NCI-H1694 (cell line): ENCODE measurements at places on chromosomes 16 and 17.

DNA sequence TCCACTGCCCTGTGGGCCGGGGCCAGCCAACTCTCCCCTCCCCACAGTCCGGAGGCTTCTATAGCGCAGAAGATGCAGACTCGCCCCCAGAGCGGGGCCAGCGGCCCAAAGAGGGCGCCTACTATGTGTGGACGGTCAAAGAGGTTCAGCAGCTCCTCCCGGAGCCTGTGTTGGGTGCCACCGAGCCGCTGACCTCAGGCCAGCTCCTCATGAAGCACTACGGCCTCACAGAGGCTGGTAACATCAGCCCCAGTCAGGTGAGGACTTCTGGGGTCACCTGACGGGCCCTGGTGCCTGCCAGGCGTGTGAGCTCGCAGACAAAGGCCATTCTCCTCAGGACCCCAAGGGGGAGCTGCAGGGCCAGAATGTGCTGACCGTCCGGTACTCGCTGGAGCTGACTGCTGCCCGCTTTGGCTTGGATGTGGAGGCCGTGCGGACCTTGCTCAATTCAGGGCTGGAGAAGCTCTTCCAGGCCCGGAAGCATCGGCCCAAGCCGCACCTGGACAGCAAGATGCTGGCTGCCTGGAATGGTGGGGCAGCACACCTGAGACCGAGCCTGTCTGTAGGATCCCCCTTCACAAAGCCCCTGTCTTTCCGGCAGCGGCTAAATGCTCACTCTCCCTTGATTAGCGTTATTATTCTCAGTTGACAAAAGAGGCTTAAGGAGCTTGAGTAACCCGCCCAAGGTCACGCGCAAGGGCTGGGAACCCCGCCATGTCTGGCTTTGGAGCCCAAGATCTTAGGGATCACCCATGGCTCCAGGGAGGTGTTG, 3.9 kb downstream of the SPATA20 start:
- DNase-seq = peak; percentile 34

- no peak for DNase-seq
Observed at GRCh38 chr17:72122765-72123529, 2.1 kb downstream of the SOX9 start.

- DNase-seq = no peak
Observed at GRCh38 chr16:48812856-48813255, 202.9 kb upstream of the N4BP1 start.

- no peak for DNase-seq
Observed at GRCh38 chr17:10790491-10791401, 13.2 kb downstream of the TMEM238L start.

- no peak for DNase-seq
Observed at GRCh38 chr16:49608098-49608497, 234.5 kb downstream of the C16orf78 start.

DNA sequence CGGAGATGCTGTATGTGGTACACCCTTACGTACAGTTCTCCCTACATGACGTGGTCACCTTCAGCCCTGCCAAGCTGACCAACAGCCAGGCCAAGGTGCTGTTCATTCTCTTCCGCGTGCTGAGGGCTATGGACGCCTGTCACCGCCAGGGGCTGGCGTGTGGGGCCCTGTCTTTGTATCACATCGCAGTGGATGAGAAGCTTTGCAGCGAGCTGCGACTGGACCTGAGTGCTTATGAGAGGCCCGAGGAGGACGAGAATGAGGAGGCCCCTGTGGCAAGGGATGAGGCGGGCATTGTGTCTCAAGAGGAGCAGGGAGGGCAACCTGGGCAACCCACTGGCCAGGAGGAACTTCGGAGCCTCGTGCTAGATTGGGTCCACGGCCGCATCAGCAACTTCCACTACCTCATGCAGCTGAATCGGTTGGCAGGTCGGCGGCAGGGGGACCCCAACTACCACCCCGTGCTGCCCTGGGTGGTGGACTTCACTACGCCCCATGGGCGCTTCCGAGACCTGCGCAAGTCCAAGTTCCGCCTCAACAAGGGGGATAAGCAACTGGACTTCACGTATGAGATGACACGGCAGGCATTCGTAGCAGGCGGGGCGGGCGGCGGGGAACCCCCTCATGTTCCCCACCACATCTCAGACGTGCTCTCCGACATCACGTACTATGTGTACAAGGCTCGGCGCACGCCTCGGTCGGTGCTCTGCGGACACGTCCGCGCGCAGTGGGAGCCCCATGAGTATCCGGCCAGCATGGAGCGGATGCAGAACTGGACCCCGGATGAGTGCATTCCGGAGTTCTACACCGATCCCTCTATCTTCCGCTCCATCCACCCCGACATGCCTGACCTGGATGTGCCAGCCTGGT, 1.4 kb downstream of the WDR81 start:
- DNase-seq = no peak

DNA sequence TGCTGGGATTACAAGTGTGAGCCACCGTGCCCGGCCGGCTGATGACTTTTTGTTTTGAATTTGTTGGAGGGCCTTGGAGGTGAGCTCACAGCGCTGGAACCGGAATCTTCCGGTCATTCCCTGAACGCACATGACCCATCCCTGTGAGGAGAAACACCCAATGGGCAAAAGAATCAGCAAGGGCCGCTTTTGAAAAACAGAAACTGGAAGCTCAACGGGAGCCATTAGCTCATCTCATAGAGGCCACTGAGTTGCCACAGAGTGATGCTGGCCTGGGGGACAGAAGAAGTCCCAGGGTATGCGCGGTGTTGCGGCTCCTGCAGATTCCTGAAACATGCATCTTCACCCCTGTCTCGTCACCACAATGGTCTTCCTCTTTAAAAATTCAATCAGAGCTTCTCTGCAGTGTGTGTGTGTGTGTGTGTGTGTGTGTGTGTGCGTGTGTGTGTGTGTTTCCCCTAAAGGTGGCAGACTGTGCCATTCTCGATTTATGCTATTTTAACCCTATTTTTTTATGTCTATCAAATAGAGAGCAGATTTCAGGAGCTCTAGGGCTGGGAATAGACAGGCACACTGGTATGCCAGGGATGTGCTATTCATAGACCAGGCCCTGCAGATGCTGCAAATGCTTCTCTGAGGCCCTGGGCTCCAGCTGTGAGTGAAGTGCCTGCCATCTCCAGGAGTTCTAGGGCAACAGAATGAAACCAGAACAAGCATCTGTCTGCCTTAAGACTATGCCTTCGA, 68.3 kb downstream of the MARCHF10 start:
- no peak for DNase-seq

- no peak for DNase-seq
Observed at GRCh38 chr16:55949518-55949917, 74.3 kb upstream of the CES5A start.

DNA sequence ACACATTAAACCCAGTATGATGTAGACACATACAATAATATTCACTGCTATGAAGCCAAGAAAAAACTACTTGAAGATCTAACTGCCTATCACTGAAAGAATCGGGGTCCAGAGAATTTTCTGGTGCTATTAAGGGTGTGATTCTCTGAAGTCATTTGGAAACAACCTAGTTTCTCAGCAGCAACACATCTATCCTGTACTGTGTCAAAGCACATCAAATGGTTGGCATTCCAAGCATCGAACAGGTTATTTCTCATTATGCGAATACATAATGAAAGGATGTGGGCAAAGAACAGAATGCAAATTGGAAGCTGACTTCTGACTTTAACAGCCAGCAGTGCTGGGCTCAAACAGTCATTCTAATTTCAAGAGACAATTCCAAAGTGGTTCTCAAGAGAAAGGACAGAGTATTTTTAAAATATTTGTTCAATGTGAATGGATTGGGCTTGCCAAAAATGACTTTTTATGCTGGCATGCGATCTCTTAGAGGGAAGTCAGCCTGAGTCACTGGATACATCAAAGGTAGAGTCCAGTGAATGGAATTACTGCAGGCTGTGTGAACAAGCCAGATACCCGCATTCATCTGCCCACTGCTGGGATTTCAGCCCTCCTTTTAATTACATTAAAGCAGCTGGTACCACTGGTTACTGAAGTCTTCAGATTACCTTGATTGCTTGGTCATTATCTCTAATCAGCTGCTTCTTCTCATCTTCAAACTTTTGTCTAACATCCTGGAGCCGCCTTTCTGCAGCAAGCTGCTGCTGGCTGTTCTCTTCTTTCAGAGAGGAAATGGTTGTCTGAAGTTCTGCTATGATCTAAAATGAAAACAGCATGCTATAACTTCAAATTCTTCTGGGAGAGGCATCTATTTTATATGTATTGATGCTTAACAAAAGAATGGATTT, 181.2 kb upstream of the AXIN2 start:
- no peak for DNase-seq

- DNase-seq = no peak
Observed at GRCh38 chr17:75842963-75843576, 1.1 kb downstream of the UNC13D start.

GRCh38 chr16:81879625-81880024, 100.5 kb downstream of the PLCG2 start:
- DNase-seq = no peak

DNA sequence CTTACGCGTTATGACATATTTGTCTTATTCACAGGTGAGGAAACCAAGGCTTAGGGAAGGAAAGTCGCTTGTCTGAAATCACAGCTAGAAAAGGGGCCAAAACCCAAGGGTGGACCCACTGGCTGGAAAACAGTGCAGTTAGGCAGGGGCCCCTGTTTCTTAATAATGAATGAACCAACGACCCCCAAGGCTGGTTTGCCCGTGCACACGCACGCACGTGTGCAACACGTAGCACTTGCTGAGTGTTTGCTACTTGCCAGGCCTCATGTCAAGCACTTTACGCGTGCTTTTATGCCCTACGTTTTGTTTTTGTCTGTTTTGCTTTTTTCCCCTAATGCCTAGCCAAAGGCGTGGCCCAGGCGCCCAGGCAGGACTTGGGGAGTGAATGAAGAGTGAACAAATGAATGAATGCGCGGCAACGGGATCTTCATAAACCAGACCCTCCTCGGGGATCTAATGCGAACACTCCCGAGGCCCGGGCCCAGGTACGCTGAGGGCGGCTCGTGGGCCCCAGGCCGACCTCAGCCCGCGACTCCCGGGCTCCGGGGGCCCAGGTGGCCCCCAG, 571 bp upstream of the USP10 start:
- peak; percentile 27 for DNase-seq

DNA sequence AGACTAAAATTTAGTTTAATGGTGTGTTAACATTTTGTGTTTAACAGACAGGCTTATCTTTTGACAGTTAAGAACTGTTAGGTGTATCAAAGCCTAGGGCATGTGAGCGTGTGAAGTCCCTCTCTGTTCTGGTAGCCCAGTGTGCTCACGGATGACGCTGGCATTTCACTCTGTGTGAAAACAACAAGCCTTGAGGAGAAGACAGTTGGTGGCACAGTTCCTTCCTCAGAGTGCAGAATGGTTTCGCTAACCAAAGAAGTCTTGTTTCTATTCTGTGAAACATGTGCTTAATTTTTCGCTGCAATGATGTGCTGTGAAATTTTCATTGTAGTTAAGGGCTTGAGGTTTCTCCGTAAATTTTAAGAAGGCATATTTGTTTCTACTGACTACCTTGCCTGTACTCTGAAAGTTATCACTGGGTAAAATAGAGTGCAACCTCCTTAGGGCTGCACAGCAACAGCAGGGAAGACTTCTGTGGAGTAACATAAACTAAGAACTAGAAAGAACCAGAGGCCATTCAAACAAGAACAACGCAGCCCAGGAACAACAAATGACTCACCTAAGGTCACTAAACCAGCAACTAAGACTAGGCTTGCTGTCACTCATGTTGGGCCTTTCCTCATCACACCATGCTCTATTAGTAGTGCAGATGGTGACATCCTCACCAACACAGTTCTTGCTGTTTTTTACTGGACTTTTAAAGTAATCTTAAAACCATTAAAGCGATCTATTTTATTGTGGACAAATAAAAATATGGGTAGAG, 33.4 kb downstream of the BRD7 start:
- no peak for DNase-seq

GRCh38 chr16:85391769-85392583, 221.1 kb upstream of the GSE1 start:
- DNase-seq = no peak

GRCh38 chr17:30922235-30923030, 688 bp downstream of the ADAP2 start:
- no peak for DNase-seq

DNA sequence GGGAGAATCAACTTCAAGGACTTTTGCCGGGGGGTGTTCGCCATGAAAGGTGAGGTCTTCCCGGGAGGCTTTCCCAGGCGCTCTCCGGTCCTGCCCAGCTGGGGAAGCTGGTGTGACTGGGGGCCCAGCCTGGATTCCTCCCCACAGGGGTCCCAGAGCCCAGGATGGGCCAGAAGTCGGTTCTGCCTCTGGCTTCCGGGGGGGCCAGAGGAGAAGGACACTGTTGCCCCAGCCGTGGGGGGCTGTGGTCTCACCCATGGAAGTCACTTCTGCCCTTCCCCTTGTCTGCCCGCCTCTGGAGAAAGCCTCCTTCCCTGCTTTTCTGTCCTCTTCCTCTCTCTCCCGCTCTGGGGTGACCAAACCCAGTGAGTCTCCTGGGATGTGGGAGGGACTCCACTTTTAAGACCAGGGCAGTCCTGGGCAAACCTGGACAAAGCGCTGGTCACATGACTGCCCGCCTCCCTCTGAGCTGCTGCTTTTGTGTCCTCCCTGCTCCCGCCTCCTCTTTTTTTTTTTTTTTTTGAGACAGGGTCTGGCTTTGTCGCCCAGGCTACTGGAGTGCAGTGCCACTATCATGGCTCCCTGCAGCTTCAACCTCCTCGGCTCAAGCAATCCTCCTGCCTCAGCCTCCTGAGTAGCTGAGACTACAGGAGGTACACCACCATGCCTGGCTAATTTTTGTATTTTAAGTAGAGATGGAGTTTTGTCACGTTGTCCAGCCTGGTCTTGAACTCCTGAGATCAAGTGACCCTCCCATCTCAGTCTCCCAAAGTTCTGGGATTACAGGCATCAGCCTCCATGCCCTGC, 40.6 kb downstream of the RAB11FIP4 start:
- DNase-seq = no peak

DNA sequence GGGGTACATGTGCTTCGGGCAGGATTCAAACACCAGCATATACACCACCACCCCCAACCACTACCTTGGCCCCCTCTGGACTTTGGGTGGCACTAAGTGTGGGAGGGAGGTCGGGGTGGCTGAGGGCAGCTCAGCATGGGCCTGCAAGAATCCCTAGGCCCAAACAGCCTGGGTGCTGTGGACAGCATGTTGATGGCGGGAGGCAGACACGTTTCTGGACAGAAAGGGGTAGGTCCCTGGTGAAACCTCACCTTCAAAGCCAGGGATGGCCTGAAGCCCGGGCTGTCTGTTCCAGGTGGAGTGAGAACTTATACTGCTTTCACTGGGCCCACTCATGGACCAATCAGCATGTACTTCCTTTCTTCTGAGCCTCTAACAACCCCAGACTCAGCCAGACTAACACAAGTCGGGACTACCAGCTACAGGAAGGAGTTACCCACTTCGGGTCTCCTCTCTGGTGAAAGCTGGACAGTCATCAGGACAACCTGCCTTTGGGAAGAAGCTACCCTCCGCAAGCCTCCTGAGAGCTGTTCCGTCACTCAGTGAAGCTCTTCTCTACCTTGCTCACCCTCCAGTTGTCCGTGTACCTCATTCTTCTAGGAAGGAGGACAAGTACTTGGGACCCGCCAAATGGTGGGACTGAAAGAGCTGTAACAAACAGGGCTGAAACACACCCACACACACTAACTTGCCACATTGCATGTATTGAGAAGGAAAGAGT, 203.0 kb downstream of the CPPED1 start:
- no peak for DNase-seq

GRCh38 chr16:77993111-77993985, 29.0 kb upstream of the CLEC3A start:
- no peak for DNase-seq

- DNase-seq = no peak
Observed at GRCh38 chr17:5813357-5813756, 229.0 kb upstream of the NLRP1 start.

GRCh38 chr16:3673201-3673600, 18.7 kb downstream of the DNASE1 start:
- DNase-seq = no peak

GRCh38 chr17:36540696-36541095, 4.0 kb upstream of the GGNBP2 start:
- no peak for DNase-seq
